Fibroblast of skin of right quadriceps (primary cell): ENCODE measurements at places on chromosomes 12 and 14.

- DNase-seq = peak; percentile 51
Measured at GRCh38 chr12:49121047-49121696, 10.0 kb downstream of the TUBA1B start.

GRCh38 chr12:29131539-29131938 is 17.5 kb upstream of the FAR2 start:
- DNase-seq = peak; percentile 70

DNA sequence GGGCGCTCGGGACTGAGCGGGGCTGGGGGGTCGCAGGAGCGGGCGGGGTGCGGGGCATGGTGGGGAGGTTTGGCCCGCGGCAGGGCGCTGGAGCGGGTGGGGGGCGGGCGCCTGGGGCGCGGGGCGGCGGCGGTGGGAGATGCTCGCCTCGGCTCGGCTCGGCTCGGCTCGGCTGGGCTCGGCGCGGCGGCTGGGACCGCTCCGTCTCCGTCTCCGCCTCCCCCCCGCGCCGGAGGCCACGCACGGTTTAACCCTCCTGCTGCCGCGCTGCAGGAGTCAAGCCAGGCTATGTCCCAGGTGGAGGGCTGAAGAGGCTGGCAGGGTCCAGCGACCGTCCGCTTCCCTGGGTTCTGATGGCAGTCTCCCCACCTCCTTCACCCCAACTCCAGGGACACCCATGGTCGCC is at the start of gene PIANP:
Gene PIANP, minus strand, starts transcription at position 170 of the 406 bp plus-strand sequence. CDS start 2,754 bp downstream, outside the sequence.
- peak; percentile 34 for DNase-seq

GRCh38 chr12:112887550-112887949 is 19.2 kb upstream of the OAS1 start:
- no peak for DNase-seq

- peak; percentile 78 for DNase-seq
Measured at GRCh38 chr12:20368114-20368650, at the start of gene PDE3A. PDE3A (plus strand) TSS chr12:20368537; CDS start chr12:20369285, 748 bp downstream.
